ENCODE measurements at places on chromosomes 13 and 19.
A peak's percentile ranks its signal among the peaks of the same experiment; 100 is the strongest.

GRCh38 chr13:25692099-25692498, 320.3 kb downstream of the ATP8A2 start:
- no peak for DNase-seq

GRCh38 chr13:96299235-96299634, 209.3 kb downstream of the HS6ST3 start:
- DNase-seq: no peak

GRCh38 chr13:99417201-99418102, 83.8 kb upstream of the TM9SF2 start:
- DNase-seq: no peak

- DNase-seq: no peak
These were observed 1.4 kb upstream of the MAG start for GRCh38 chr19:35290381-35291127.

DNA sequence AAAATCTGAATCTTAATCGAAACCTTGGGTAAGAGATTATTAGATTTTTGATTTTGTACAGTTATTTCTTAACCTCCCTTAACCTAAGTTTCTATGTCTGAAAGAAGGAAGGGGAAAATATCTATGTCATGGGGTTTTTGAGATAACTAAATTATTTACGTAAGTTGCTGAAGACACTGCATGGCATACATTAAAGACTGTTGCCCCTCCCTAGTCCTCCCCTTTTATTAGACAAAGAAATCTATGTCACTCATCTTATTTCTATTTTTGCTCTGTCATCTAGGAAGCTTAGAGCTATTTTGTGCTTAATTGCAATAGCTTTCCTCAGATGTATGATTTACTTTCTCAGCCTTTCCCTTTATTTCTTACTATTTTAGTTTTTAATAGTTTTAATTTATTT, 15.0 kb downstream of the COG6 start:
- no peak for DNase-seq

- no peak for DNase-seq
These were observed 106.1 kb downstream of the DHRS12 start for GRCh38 chr13:51697855-51698254.

- DNase-seq: no peak
These were observed 14.9 kb upstream of the ZNRF4 start for GRCh38 chr19:5440299-5440698.

- DNase-seq: no peak
These were observed 832.0 kb upstream of the SLITRK5 start for GRCh38 chr13:86839221-86839620.

GRCh38 chr19:852136-853013, at the start of gene ELANE:
Gene ELANE (plus strand): TSS chr19:852303. CDS start chr19:852329, 26 bp downstream.
- DNase-seq: no peak

DNA sequence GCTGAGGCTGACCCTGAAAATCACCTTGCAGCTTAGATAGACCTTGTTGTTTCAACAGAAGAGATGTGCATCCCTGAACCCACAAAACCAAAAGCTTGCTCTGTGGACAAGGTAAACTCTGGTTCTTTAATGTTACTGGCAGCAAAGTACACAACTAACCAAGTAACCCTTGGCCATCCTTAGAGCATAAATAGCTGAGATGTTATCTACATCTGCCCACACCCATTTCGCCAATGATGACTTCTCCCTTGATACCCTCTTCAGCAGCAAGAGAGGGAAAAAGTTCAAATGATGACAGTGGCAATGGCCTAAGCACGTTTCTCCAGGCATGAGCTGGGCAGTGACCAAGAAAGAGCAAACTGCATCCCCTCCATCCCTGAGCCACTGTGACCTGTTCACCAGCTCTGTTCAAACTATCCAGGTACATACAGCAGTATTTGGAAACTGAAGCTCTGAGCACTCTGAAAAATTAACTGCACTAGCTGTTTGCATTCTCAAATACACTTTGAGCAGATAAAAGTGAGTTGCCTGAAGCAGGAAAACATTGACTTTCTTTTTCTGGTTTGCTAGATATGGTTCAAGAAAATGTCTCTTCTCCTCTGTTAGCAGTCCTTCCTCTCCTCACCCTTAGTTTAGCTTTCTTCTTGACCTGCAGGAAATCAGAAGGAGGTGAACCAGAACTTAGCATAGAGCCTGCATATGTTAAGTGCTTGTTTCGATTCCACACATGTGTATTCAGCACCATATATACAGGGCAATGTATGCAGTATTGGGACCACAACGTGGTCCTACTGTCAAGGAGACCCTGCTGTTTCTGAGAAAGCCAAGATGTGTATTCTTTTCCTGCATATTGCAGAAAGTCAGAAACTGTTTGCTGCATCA, 231.7 kb downstream of the FOXO1 start:
- no peak for DNase-seq

- DNase-seq: no peak
These were observed 783 bp downstream of the RHPN2 start for GRCh38 chr19:33063753-33064457.

DNA sequence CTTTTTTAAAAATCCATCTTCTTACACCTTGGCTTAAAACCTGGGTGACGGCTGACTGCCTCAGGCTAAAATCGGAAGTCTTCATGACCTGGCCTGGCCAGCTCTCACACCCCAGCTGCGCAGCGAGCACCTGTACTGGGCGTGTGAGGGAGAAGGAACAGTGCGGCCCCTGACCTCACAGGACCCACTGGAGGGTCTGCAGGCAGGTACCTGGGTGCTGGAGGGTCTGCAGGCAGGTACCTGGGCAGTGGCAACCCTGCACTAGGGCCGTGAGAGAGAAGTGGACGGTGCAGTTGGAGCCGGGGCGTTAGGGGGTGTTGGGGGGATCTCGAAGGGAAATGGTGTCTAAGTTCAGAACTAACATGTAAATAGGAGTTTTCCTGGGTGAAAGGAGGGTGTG, 144.3 kb downstream of the STK24 start:
- DNase-seq: no peak

GRCh38 chr19:38019396-38019724, 112.4 kb downstream of the SIPA1L3 start:
- no peak for DNase-seq

GRCh38 chr13:38657191-38657590, 29.7 kb upstream of the FREM2 start:
- no peak for DNase-seq

- DNase-seq: peak; percentile 18
These were observed 119.3 kb downstream of the COL4A1 start for GRCh38 chr13:110187641-110188161.

- peak; percentile 52 for DNase-seq
These were observed 99.4 kb upstream of the SERP2 start for GRCh38 chr13:44273991-44274770.

GRCh38 chr13:110521296-110521680, 40.2 kb downstream of the RAB20 start:
- no peak for DNase-seq
